Pulmonary artery endothelial cell (primary cell): ENCODE measurements at places on chromosomes 11 and 22. TPM values are rescaled to one million over a fixed set of nuclear protein-coding genes. Genes with fewer than 3 reads are reported as not detected.
A peak's percentile ranks its signal among the peaks of the same experiment; 100 is the strongest.

Gene GAL3ST1
- not detected in 2 replicates for total RNA-seq

Gene SLC22A6
- total RNA-seq: not detected in 2 replicates

Gene OR2AG1
- total RNA-seq: under 0.01 TPM in 1 of 2 replicates, not detected in the other

DNA sequence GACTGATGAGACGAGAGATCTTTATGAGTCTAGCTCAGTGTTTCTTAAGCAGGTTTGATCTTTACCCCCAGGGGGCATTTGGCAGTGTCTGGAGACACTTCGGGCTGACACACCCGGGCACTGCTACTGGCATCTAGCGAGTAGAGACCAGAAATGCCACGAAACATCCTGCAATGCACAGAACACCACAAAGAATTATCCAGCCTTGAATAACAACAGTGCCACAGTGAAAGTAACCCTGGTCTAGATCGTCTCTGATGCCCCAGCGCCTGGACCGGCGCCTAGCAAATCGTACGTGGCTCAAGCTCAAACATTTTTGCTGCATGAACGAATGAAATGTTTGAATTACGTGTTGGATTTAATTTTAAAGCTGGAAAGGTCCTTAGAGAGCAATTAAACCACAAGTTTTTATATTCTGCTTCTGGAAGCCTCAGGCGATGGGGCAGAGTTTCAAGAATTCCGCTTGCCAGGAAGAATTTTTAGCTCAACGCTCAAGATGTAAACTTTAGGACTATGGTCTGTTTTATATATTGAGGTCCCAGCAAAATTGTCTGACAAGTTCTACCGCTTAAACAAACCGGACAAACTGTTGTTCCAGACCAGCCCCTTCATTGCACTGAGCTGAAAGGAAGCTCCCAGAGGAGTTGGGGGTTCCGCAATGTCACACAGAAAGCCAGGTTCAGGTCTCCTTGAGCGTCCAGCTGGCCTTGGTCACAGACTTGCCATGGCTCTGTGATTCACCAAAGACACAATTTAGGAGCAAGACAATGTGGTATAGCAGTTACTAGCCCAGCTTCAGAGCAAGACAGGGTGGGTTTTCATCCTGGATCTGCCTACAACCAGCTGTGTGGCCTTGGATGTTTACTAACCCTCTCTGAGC is 44.2 kb upstream of the SMTN start:
- no peak for DNase-seq

DNA sequence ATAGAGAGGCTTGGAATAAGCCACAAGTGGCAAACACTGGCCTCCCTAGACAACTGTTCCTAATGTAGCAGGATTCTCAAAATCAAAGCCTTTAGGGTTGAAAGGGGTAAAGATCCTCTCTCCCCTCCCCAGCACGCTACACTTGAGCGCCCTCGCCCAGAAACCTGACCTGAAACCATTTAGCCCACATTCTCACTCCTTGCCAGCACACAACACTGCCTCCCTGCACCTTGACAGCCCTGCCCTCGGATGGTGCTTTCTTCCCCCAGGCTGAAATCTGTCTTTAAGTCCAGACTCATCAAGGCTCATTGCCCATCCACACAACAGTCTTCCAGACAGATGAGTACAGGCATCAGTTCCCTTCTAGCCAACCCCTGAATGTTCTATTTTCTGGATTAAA is 26.5 kb downstream of the CWC15 start:
- no peak for DNase-seq

GRCh38 chr11:35747668-35748067 is 85.1 kb downstream of the TRIM44 start:
- no peak for DNase-seq

- DNase-seq: no peak
Observed at GRCh38 chr11:77801477-77801876, 19.0 kb downstream of the RSF1 start.

- peak; percentile 5 for DNase-seq
Observed at GRCh38 chr11:13384908-13385640, 77.9 kb downstream of the BTBD10 start.

- no peak for DNase-seq
Observed at GRCh38 chr22:20240447-20240764, 27.7 kb downstream of the RTN4R start.
